ENCODE measurements at places on chromosomes 2 and 18. TPM values are rescaled to one million over a fixed set of nuclear protein-coding genes. Genes with fewer than 3 reads are reported as not detected.

CPO gene
- total RNA-seq, result not detected

TMEM178A gene
- total RNA-seq, result not detected

CASP8 gene
- 40.5 TPM for total RNA-seq

CCDC85A gene
- not detected for total RNA-seq

LBX2 gene
- 1.1 TPM for total RNA-seq

PROM2 gene
- 0.37 TPM for total RNA-seq

FNDC4 gene
- 0.10 TPM for total RNA-seq

VPS4B gene
- total RNA-seq, result 60.7 TPM

LYG1 gene
- total RNA-seq, result 1.5 TPM

CXCR2 gene
- total RNA-seq, result not detected

SFT2D3 gene
- 6.6 TPM for total RNA-seq

CABLES1 gene
- 3.2 TPM for total RNA-seq

KLHL41 gene
- not detected for total RNA-seq

NOP58 gene
- 241 TPM for total RNA-seq

GCG gene
- total RNA-seq, result not detected

HOXD12 gene
- total RNA-seq, result not detected

CPLX4 gene
- total RNA-seq, result not detected

UGT1A3 gene
- total RNA-seq, result not detected

WIPF1 gene
- 340 TPM for total RNA-seq

RGPD5 gene
- 30.2 TPM for total RNA-seq

CDH7 gene
- total RNA-seq, result not detected

All from activated T-helper 1 cell treated with anti-CD3 and anti-CD28 coated beads, Interleukin-12 subunit alpha, Interleukin-12 subunit beta, Interleukin-2, Interleukin-4 antibody, amounts not matched to agents 30 ng/mL and 10 ng/mL and 1 ng/mL, durations not matched to agents 14 hours and 24 hours and 36 hours (primary cell).